Stromal cell of bone marrow (primary cell): ENCODE measurements at places on chromosomes 2 and 18.
A peak's percentile ranks its signal among the peaks of the same experiment; 100 is the strongest.

DNA sequence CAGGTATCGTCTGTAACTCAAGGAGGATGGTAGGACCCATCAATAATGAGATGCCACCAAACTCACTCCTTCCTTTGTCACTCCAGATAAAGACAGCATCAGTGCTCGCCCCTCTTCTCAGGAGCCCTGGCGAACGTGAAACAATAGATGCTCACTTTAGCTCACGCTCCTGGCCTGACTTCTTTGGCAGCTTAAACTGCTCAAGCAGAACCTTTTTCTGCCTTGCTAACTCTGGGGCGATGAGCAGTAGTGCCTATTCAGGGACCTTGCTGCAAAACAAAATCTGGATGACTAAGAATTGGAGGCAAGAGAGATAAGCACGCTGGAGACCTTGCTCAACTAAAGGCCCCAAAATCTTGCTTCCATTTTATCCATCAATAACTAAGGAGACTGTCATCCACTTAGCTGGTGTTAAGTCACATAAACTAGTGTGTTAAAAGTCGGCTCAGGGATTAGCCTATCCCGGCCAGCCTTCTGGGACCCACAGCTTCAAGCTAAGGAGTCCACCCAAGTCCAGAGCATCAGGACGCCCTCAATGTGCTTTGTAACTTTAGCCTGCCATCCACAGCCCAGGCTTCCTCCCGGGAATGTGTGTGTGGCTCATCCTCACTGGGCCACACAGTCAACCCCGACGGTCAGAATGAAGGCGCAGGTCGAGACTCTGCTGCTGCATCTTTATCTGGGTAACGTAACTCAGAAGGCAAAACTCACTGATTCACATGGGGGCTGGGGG lies 38.9 kb downstream of the ZNF516 start:
- no peak for DNase-seq

DNA sequence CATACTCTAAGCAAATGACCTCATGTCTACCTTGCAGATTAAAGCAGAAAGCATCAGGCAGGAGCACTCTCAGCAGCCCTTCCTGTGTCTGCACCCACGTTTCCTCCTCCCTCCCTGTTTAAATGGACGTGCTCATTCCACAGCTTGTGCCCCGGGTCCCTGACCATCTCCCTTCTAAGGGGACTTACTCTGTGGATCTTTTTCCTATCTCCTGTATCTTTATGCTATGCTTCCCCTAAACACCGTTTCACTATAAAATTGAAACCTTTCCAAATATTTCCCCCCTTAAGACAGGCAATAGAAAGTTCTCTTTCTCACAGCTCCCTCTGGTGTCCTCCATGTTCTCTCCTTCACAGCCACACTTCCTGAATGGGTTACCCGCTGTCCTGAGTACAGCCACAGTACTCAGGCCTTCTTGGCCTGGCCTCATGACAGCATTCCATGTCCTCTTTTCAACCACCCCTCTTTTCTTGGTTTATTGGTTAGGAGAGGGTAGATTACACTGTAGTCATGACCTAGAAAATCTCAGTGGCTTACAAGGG lies 41.1 kb downstream of the TMEM185B start:
- DNase-seq = no peak

DNA sequence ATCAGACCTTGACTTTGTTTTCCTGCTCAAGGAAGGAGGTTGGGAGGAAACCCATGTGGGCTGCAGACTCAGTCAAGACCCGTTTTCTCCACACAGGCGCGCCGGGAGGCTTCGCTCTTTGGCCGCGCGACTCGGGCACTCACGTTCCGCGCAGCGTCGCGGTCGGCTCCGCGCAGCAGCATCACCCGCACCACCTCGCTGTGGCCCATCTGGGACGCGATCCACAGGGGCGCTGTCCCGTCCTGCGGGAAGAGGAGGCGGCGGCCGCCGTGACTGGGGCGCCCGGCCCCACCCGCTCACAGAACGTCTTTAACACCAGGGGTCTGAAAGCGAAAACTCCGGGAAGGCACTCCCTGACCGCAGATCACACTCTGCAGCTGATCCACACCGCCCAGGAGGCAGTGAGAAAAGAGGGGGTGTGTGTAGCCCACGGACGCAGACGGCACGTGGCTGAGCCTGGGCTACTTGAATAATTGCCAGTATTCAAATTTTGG lies 33.1 kb upstream of the NPC1 start:
- DNase-seq = no peak

- no peak for DNase-seq
These were observed 950.6 kb downstream of the CNTNAP5 start for GRCh38 chr2:124975648-124976047.

DNA sequence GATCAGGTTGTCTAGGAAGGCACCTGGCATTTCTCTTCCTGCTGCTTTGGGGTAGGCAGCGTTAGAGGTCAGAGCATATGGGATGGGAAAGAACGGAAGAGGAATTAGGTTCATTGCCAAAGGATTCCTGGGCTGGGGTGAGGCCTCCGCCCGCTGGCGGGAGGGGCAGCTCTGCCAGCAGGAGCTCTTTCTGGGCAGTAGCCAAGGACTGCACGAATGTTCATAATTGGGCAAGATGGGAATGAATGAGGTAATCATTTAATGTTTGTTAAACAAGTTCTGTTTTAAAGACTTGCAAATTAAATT lies 253.9 kb downstream of the AGAP1 start:
- DNase-seq = no peak

DNA sequence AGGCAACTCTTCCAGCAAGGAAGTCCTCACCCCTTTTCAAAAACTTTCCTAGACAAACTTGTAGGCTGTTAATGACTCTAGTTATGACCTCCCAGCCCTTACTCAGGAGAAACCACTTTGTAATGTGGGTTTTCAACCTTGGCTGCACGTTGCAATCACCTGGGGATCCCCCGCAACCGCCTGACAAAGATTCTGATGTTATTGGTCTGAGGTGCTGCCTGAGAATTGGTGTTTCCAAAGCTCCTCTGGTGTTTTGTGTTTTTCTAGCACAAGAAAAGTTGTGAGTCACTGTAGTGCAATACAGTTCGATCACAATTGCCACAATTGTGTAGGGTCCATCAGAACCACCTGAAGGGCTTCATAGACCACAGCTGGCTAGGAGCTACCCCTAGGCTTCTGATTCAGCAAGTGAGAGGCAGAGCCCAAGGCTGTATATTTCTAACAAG lies 121.6 kb downstream of the SP100 start:
- no peak for DNase-seq

GRCh38 chr2:121771976-121772742 lies 16.7 kb downstream of the TSN start:
- no peak for DNase-seq

- DNase-seq = peak; percentile 82
These were observed 14.6 kb downstream of the STRADB start for GRCh38 chr2:201466050-201466675.

- no peak for DNase-seq
These were observed 1.9 kb downstream of the IFIH1 start for GRCh38 chr2:162316590-162316989.

DNA sequence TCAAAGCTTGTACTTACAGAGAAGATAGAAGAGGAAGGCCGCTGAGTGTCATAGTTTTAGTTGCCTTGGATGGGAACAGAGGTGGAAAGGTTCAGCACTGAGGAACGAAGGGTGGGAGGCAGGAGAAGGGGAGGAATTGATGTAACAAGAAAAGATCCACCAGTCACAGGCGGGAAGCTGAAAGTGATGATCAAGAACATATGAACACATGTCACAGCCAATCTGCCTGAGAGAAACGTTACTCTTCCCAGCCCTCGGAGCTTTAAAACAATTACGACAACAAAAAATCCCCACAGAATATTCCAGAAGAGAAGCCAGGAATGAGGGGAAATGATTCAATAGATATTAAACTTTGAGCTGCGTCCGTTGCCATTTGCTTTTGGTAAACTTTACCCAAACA lies 87.1 kb downstream of the TSHZ1 start:
- DNase-seq = no peak

- DNase-seq = no peak
These were observed 28.4 kb downstream of the ACYP2 start for GRCh38 chr2:54143780-54144179.

DNA sequence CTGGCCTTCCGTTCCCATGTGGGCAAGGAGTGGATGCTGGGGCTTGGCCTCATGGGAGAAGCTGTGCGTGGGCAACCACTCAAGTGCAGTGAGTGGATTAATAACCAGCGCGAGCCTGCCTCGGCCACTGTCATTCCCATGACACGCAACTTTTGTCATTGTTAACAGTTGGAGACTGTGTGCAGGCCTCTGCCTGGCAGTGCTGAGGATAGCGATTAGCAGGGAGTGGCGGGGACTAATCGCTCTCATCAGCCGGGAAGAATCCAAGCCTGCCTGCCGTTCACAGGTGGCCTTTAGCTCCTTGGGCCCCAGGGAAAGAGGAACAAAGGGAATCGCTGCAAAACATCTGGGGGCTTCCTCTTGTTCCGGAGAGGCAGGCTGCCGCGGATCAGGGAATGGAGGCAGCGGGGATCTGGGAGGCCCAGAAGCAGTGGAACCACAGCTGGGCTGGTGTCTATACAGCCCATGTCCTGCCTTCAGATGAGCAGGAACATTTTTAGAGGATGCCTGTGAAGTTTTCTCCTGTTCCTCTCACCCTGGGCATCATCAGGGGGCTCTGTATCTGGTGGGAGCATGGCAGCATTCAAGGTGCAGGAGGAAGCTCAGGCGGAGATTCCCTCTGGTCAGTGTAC lies 53.8 kb downstream of the CTIF start:
- no peak for DNase-seq

GRCh38 chr2:169462896-169463695 lies 16.2 kb upstream of the BBS5 start:
- DNase-seq = peak; percentile 83

- no peak for DNase-seq
These were observed 131.3 kb downstream of the DOK6 start for GRCh38 chr18:69531973-69532372.

GRCh38 chr2:195639959-195640358 lies 17.1 kb upstream of the SLC39A10 start:
- DNase-seq = no peak

- DNase-seq = no peak
These were observed 62.6 kb upstream of the STK17B start for GRCh38 chr2:196233805-196234475.

DNA sequence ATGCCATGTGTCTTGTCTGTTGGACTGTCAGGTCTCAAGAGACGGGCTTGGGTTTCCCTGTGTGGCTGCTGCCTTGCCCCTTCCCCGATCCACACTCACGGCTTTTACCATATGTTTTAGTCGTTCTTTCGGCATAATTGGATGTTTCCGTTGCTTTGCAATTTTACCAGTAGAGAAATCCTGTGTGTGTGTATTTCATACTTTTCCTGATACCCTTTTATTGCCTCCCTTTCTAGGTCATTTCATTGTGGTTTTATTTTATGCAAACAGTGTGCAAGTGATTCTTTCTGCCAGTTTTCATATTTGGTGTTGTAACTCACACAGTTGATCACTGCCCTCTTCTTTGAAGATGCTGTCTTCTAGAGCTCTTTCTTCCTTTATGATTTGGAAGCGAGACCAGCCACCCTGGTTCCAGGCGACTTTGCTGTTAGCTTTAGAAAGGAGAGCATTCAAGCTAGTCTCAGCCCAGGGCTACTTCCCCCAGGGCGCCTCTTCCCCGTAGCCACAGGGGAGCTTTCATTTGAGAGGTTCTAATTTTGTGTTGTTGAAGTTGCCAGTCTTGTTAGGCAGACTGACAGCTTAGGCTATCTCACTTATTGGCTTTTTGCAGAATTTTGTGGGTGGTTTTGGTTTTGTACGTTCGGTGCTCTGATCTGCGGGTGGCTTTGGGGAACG lies 17.0 kb downstream of the SH3BP4 start:
- no peak for DNase-seq

DNA sequence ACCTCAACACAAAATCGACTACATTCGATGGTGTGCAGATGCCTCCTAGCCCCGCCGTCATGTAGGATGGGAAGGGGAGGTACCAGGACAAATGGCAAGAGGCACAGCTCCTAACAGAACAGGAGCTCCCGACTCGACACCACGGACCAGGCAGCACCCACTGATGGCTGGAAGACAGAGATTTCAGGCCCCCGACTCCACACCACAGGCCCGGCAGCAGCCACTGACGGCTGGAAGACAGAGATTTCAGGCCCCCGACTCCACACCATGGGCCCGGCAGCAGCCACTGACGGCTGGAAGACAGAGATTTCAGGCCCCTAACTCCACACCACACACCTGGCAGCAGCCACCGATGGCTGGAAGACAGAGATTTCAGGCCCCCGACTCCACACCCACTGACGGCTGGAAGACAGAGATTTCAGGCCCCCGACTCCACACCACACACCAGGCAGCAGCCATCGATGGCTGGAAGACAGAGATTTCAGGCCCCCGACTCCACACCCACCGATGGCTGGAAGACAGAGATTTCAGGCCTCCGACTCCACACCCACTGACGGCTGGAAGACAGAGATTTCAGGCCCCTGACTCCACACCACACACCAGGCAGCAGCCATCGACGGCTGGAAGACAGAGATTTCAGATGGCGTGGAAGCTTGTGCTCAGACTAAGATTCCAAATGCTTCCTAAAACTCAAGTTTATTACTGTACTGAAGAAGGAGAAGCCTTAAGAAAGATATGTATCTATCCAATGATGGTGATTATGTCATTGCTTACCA lies 135.5 kb downstream of the EIPR1 start:
- DNase-seq = no peak

DNA sequence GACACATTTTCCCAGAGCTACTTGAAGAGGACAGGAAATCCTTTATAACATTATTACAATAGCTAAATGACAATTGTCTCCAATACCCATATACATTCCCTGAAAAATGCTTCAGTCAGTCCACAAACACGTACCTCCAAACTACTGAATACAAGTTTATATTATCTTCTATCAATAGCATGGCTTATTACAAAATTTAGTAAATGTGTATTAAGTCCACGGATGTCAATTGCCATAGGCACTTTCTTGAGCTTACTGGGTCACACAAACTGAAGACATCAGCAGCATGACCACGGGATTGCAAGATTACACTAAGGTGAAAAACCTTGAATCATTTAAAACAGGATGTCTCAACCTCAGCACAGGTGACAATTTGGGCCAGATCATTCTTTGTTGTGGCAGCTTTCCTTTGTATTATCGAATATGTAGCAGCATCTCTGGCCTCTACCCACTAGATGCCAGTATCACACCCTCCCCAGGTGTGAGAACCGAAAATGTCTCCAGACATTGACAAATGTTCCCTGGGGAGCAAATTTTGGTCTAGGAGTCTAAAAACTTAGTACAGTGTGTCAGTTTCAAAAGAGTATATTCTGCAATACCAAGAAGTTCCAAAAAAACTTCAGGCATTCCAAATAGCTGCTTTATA lies 1.4 kb downstream of the MBD2 start:
- DNase-seq = no peak

DNA sequence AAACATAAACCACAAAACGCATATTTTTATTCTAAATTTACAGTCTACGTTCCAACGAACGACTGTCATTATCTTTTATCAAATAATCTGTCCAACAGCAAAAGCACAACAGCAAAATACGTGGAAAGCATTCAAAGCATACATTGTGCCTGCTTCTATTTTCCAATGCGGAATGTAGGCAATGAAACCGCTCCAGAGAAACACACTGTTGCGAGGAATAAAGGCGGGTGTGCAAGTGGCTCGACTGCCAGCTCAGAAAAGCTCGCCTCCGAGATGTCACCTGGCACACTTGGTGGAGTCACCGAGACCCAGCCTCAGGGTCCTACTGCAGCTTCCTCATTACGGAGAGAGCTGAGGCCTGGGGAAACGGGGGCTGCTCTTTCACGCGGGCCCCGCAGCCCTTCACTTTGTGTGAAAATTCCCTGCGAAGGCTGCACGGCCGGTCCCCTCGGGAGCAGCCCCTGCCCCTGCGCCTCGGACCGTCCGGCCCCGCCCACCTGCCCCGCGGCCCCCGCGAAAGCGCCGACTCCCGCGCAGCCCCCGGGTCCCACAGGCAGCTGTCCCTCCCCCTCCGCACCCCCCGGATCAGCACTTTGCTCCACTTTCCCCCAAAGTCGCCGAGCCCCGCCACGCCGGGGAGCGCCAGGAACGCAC lies 752 bp downstream of the MGAT4A start:
- no peak for DNase-seq
